Right lung (tissue), 10 donors: ENCODE measurements at places on chromosomes 12 and 14. TPM values are rescaled to one million over a fixed set of nuclear protein-coding genes. Genes with fewer than 3 reads are reported as not detected.

The RCOR1 gene
- 65.7 TPM for polyA plus RNA-seq

The TCL1A gene
- polyA plus RNA-seq, result 1.5 TPM

The AQP2 gene
- polyA plus RNA-seq, result 0.16 TPM

The ACVRL1 gene
- 95.6 TPM for polyA plus RNA-seq

The KCNA5 gene
- polyA plus RNA-seq, result 1.3 TPM

The NEDD1 gene
- 32.8 TPM for polyA plus RNA-seq

The C12orf60 gene
- polyA plus RNA-seq, result 3.2 TPM

The A2M gene
- 2,062 TPM for polyA plus RNA-seq

The TAS2R8 gene
- not detected for polyA plus RNA-seq

The SRRM4 gene
- polyA plus RNA-seq, result 0.48 TPM

The ASCL1 gene
- polyA plus RNA-seq, result 2.6 TPM

DNA sequence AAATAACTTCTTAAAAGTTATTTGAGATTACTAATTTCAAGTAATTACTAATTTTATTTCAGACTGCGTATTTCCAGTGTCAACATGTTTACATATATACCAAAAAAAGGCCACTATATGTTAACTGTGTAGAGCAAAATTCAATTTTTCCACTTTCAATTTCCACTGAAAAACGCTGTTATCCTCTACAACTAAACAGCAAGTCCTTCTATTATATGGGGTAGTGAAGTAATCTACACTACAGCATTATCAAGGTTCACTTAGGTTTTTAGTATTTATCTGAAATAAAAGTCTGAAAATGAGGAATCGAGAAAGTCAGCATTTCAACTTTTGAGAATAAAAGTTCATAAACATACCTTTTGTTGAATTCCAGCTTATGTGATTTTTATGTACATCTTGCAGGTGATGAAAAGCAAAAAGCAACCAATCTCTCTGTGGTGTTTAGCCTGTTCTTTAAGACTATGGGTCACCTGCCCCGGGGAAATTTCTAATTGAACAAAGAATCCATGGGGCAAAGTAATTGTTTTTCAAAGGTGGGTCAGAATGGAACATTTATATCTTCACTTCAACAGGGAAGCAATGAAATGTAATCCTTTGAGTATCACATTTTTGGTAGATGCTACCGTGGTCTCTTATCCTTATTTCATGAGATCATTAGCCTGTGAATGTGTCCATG, 3.3 kb downstream of the BTG1 start:
- DNase-seq, result no peak

DNA sequence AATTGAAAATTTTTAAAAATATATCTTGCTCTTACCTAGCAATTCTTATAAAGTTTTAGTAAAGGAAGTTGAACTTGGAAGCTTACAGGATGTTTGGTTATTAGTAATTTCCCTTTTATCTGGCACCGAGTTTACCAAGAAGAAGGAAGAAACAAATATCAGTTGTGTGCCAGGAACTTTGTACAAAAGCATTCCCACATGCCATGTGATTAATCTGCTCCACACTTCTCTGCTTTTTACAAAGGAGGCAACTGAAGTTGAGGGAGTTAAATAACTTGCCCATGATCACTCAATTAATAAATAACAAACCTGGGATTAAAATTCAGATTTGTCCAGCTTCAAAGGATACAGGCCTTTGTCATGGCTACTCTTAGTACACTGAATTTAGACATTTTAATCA, 122.5 kb upstream of the BCAT1 start:
- DNase-seq, result no peak

DNA sequence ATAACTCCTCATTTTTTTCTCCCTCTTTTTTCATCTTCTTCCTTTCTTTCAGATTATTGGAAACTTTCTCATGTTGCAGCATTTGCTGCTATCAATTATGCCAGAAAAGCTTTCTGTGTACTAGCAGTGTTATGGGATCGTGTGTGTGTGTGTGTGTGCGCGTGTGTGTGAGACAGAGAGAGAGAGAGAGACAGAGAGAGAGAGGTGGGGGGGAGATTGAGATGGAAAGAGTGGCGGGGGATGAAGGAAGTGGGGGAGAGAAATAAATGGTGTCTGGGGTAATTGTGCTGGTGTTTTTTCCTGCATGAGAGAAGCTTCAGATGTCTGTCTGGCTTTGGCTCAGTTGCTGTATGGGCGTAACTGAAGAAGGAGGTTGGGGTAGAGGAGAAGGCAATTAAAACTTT, 268.9 kb downstream of the RAD51B start:
- peak; percentile 67 for DNase-seq

DNA sequence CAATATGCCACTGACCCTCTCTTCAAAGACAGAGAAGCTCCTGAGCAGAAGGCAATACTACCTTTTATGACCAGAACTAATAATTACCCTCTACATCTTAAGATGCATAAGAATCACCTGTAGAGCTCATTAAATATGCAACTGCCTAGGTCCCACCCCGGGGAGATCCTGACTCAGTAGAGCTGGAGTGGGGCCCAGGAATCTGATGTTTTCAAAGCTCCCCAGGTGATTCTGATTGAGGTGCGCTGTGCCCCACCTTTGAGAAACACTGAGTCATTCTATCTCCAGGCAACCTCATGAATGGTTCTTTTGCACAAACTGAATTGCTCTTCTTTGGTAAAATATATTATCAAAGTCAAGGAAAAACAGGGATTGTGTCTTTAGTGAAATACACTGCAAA, 149.3 kb upstream of the BMP4 start:
- DNase-seq, result no peak

GRCh38 chr12:5554711-5555110, 122.8 kb downstream of the NTF3 start:
- DNase-seq, result no peak

DNA sequence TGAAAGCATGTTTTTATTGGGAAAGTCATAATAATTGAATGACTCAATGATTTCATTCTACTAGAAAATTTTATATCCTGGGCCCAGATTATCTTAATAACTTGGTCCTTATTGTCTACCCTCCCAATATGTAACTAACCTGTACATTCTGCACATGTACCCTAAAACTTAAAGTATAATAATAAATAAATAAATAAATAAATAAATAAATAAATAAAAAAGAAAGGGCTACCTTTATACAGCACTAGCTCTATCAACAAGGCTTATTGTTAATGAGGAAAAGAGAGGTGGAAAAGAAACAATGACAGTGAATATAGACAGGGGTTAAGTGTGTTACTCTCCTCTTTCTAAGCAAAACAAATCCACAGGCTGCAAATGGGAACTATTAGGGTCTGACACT, 83.6 kb downstream of the GRIN2B start:
- no peak for DNase-seq

- no peak for DNase-seq
These were observed 17.4 kb downstream of the HAL start for GRCh38 chr12:95978774-95979173.

DNA sequence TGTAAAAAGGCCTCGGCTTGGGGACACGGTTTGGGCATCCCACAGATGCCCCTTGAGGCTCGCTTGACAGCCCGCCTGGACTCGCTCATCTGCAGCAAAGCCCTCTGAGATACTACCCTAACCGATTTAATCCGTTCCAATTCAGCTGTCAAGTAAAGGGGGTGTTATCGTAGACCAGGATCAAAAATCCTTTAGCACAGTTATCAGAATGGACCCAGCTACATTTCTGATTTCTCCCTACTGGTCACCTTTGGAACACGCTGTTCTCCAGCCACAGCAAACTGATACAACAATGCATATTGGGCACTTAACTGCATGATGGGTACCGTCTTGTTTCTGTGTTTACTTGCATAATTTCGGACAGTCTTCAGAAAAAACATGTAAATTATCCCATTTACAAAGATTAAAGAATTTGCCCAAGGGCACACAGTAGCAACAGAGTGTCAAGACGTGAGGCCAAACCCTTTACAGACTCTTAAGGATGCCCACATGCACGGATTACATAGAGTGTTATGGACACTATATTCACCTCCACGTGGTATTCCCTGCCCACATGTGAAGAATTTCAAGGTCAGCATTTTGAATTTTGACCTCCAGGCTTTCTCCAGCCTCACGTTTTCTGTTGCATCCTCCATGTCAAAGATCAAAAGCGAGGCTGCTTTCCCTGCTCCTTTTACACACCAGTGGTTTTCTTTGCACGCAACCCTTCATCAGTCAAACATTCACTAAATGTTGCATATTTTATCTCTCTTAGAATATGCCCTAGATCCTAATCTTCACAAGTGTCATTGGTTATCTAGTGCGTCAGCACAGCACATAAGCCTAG, 3.2 kb upstream of the DUSP6 start:
- DNase-seq, result no peak

DNA sequence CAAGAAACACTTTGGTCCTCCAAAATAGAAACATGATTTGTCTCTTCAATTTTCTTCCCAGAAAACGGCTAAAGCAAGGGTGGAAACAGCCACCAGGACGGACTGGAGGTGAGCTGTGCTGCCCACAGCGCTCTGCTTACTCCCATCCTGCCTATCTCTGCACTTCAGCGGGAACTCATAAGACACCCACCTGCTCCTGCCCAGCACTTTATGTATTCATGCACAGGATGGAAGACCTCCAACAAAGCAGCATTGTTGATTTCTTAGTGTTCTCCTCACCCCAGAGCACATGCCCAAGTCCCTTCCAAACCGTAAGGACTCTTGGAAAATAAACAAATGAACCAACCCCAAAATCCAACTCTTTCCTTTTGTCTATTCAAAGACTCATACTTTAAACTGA, 277.2 kb downstream of the MED13L start:
- no peak for DNase-seq

DNA sequence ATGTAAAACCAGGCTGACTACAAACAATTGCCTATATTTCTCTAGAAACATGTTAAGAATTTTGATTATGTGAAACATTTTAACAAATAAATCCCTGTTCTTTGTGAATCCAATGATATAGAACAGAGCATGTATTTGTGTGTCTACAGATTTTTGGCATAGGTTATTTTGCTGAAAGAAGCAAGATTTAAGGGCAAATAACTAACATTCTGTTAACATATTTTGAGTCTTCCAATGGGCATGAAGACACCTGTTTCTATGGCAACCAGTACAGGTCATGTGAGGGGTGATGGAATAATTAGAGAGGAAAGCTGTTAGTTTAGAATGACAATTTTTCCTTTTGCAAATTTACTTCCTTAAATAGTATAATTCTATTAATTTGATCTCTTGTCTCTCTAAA, 8.8 kb downstream of the ART4 start:
- no peak for DNase-seq

DNA sequence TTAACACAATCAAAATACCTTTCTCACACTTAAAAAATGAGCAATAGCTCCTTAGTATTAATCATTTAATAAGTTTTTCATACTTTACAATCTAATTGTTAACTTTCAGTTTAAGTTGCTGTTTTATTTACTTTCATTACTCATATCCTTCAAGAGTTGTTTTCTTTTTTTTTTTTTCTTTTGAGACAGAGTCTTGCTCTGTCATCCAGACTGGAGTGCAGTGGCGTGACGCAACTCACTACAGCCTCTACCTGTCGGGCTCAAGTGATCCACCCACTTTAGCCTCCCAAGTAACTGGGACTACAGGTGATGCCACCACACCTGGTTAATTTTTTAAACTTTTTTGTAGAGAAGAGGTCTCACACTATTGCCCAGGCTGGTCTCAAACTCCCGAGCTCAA, 16.1 kb downstream of the ZBTB1 start:
- no peak for DNase-seq

DNA sequence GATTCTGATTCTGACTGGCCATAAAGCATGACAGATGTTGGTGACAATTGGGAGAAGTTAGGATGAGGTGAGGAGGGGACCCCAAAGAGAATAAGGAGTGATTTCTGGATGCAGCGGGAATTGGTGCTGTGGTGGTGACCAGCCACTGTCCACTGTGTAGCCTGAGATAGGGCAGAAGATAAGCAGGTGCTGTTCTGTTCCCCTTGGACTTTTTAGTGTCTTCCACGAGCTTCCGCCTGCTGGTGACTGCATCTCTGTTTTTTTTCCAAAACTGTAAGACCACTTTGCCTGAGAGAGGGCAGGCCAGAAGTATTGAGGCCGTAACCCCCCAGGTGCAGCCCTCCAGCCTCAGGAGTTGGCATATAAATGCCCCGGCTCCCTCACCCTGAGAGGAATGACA, 161.2 kb upstream of the MYL2 start:
- no peak for DNase-seq
